ENCODE measurements at places on chromosomes 2 and 18.
A peak's percentile ranks its signal among the peaks of the same experiment; 100 is the strongest.

- no peak for DNase-seq
Observed at GRCh38 chr18:34592961-34593382, 117.1 kb upstream of the DTNA start.

- no peak for DNase-seq
Observed at GRCh38 chr18:58337285-58337684, 291.6 kb downstream of the ALPK2 start.

- peak; percentile 22 for DNase-seq
Observed at GRCh38 chr18:13611142-13611600, 115.2 kb downstream of the FAM210A start.

DNA sequence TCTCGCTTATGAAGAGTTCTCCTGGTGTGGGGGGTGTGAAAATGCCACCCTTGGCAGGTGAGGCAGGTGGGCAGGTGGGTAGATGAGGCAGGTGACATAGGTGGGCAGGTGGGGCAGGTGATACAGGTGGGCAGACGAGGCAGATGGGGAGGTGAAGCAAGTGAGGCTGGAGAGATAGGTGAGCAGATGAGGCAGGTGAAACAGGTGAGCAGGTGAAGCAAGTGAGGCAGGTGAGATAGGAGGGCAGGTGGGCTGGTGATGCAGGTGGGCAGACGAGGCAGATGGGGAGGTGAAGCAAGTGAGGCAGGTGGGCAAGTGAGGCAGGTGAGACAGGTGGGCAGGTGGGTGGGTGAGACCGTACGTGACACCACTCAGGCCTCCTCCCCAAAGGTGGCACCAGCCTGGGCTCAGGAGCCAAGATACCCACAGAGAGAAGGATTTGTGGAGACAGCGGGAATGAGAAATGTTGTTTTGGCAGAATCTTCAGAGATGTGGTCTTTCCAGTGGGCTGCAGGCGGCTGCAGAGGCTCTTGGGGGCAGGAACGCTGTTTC is 232.3 kb upstream of the MYT1L start:
- DNase-seq: no peak

DNA sequence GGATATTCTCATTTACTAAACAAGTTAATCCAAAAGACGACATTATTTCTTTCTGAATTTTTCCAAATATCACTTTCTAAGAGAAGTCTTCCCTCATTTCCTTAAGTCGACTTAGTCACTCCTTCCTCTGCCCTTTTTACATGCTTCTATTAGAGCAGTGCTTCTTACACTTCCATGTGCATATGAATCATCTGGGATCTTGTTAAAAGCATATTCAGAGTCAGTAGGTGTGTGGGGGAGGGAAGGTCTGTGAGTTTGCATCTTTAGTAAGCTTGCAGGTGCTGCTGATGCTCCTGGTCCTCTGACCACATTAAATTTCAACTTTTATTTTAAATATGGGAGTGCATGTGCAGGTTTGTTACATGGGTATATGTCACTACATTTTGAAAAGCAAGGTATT is 582.6 kb downstream of the NRXN1 start:
- no peak for DNase-seq

DNA sequence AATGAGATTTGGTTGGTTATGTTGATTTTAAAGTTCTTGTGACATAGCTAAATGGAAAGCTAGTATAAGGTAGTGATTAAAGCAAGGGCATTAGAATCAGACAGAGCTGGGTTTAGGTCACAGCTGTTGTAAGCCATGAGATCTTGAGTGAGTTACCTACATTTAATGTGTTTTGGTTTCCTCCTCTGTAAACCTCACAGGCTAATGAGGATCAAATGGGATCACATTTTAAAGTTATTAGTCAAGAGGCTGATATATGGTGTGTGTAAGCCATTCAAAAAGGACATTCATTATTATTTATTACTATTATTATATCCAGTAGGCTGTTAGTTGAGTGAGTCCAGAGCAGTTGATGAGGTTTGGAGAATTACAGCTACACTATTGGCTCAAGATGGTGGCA is 416.2 kb downstream of the IRS1 start:
- DNase-seq: no peak
